MCF 10A (cell line): ENCODE measurements at places on chromosomes 5 and 9.

DNA sequence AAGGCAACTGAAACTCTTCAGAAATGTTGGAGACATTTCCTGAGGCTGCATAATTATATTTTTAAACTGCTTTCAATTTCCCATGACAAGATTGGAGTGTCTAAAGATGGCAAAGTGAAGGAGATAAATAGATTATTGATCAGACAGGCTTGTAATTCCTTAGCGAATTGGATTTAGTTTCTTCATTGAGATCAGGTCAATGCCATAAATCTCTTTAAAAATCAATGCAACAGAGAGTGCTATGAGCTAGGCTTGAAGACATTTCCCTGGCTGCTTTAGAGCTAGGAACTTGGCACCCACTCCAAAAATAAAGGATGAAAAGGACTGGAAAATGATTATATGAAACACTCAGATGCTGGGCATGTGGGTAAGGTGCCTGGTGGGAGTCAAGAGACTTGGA is 828.4 kb downstream of the TLR4 start:
- DNase-seq = no peak

- DNase-seq = no peak
Measured at GRCh38 chr5:128376577-128376976, 161.5 kb downstream of the FBN2 start.

GRCh38 chr5:172920447-172920849 is 38.8 kb upstream of the RPL26L1 start:
- peak; percentile 95 for DNase-seq

GRCh38 chr5:81125959-81126358 is 107.2 kb upstream of the CKMT2 start:
- DNase-seq = peak; percentile 38

DNA sequence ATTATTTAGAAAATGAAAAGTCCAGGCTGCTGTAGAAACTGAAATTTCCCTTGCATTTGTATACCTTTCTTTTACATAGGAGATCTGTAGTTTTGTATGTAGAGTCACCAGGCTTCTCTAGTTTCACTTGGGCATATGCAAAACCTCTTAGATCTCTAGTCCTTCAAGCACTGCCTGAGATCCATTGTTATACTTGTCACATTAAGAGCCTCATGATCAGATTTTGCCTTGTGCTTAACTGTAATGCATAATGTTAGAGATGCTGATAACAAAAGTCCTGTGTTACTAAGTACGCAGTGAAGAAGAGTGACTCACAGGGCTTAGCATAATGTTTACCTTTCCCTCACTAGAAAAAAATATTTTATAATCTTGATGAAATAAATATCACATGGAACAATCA is 250.2 kb downstream of the CYLC2 start:
- peak; percentile 9 for DNase-seq

DNA sequence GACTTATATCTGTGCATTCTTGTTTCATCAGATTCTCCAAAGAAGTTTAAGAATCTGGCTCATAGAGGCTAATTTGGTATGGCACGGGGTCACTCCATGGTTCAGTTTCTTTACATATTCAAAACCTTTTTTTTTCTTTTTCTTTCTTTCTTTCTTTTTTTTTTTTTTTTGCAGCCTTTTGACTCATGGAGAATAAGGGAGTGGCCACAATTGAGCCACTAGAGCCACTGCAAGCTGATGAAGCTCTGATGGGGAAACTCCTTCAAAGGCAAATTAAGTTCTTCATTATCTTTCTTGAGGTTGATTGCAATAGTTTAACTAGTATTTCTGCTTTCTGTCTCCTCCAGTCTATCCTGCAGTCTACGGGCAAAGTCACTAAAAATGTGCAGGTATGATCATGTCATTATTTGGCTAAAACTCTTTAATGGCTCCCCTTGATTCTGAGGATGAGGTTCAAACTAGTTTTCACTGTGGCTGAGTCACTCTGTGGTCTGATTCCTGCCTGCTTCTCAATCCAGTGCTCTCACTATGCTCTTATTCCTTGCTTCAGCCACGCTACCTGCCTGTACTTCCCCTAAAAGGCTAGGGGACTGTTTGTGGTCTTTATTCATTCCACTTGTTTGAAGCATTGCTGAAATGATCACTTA is 93.5 kb upstream of the RIOK2 start:
- no peak for DNase-seq

GRCh38 chr5:53481887-53482716 is 1.7 kb downstream of the FST start:
- DNase-seq = peak; percentile 82

GRCh38 chr9:7192266-7192665 is 434.5 kb downstream of the KDM4C start:
- DNase-seq = no peak

DNA sequence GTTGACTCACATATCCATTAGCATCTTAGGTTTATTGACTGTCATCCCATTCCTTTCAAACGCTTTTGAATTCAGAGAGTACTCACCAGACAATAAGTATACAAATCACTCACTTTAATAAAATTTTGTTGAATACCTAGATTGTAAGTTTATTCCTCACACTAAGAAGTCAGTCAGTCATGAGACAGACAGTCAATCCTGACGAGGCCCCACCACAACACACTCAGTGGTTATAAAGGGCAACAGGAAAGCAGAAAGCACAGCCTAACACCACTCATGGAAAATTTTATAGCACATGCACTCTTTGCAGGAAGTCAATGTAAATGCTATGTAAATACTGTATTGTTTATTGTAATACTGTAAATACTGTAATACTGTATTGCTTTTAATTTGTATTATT is 176.3 kb upstream of the PTGER4 start:
- DNase-seq = no peak

DNA sequence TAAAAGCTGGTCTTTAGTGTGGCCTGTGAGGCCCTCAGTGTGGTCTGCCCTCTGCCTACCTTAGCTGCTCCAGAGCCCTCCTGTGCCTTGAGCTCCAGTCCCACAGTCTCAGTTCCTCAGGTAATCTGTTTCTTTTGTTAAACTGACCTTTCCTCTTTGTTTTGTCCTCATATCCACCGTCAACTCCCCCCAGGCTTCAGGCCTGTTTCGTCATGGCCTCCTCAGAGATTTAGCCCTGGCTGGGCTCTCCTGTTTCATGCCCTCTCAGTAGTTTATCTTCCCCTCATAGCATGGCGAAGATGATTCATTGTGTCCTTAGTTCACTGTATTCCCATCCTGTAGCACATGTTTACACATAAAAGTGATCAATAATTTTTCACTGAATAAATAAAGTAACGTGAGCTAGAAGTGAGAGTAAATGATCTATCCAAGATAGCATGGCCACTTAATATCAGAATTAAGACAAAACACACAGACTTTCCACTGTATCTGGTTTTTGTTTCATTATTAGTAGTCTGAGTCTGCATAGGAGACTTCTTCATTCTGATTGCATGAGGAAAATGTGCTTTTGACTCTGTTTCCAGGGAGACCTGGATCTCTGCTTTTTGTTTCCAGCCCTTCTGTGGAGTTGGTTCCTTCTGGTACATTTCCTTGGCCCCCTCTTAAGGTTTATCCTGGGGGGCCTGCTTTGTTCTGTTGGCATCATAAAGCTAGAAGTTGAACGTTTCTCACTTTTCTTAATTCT is 70.5 kb downstream of the SNX24 start:
- DNase-seq = no peak
